ENCODE measurements at places on chromosomes 11 and 22.
A peak's percentile ranks its signal among the peaks of the same experiment; 100 is the strongest.

DNA sequence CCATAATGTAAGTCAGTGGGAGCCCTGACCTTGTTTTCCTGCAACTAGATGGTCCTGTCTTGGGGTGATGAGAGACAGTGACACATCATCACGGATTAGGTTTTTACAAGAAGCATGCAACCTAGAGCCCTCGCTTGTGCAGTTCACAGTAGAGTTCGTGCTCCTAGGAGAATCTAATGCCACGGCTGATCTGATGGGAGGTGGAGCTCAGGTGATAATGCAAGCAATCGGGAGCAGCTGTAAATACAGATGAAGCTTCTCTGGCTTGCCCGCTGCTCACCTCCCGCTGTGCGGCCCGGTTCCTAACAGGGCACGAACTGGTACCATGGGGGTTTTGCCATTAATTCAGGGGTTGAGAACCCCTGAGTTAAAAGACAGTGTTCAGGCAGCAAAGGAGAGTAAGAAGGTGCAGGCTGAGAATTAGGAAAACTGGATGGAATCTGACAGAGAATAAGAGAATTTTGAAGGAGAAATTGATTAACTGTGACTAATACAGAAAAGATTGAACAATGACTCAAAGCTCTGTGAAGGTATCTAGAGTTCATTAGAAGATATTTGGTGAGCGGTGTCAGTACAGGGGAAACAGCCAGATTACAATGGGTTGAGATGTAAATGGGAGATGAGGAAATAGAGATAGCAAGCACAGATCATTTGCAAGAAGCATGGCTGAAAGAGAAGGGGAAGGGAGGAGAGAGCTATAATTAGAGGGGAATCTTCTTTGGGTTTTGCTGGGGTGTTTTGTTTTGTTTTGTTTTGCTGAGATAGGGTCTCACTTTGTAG, 21.0 kb downstream of the WEE1 start:
- no peak overlapping the region for H3K4me3 ChIP-seq
- no peak for DNase-seq
- peaks cover 12% of the 10 kb centered on the region for H3K4me1 ChIP-seq
- peak overlapping the region; percentile 27 for H3K27ac ChIP-seq
- H3K27me3 ChIP-seq: no peaks in the 10 kb centered on the region

GRCh38 chr11:66020618-66021357, 5.5 kb downstream of the CATSPER1 start:
- no peaks in the 10 kb centered on the region for H3K4me1 ChIP-seq
- H3K27me3 ChIP-seq: 0 out of 2 replicates have a peak, but pooled peaks cover 10% of the 10 kb centered on the region
- no peak for DNase-seq
- H3K4me3 ChIP-seq: no peak overlapping the region
- no peak overlapping the region for H3K27ac ChIP-seq

- no peak for DNase-seq
- H3K27ac ChIP-seq: no peak overlapping the region
- no peaks in the 10 kb centered on the region for H3K4me1 ChIP-seq
These were observed 1398.2 kb downstream of the LRRC4C start for GRCh38 chr11:40061221-40061620.

DNA sequence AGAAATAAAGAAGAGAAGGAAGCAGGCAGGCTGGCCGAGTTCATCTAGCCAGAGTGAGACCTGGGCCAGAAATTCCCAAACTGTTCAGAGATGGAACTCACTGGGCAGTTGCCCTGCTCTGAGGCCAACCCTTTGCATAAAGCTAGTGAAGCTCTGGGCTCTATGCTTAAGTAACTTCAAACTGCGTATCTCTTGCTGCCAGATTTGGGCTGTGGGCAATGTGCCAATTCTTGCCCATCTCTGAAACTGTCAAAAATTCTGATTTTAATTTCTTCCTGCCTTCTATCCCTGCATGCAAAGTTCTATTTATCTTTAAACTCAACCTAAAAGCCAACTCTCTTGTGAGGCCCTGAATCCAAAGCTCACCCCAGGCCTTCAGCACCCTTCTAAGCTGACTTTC, 36.2 kb upstream of the HEPHL1 start:
- H3K36me3 ChIP-seq: no peaks in the 10 kb centered on the region
- H3K4me3 ChIP-seq: no peak overlapping the region
- no peak overlapping the region for H3K27ac ChIP-seq
- DNase-seq: no peak
- no peaks in the 10 kb centered on the region for H3K4me1 ChIP-seq
- H3K27me3 ChIP-seq: no peaks in the 10 kb centered on the region

GRCh38 chr11:87675993-87676392, 499.2 kb downstream of the RAB38 start:
- H3K27me3 ChIP-seq: no peaks in the 10 kb centered on the region
- DNase-seq: no peak
- H3K27ac ChIP-seq: no peak overlapping the region
- no peaks in the 10 kb centered on the region for H3K36me3 ChIP-seq

GRCh38 chr11:2767801-2768200, 68.0 kb upstream of the KCNQ1OT1 start:
- H3K4me1 ChIP-seq: no peaks in the 10 kb centered on the region
- DNase-seq: no peak
- H3K27ac ChIP-seq: no peak overlapping the region
- H3K27me3 ChIP-seq: peaks cover 58% of the 10 kb centered on the region
- H3K4me3 ChIP-seq: no peak overlapping the region
- no peaks in the 10 kb centered on the region for H3K36me3 ChIP-seq

- no peaks in the 10 kb centered on the region for H3K27me3 ChIP-seq
- H3K36me3 ChIP-seq: no peaks in the 10 kb centered on the region
- H3K4me1 ChIP-seq: peaks cover 12% of the 10 kb centered on the region
- no peak for DNase-seq
- H3K4me3 ChIP-seq: no peak overlapping the region
- no peak overlapping the region for H3K27ac ChIP-seq
These were observed 98.3 kb downstream of the TYR start for GRCh38 chr11:89275966-89276365.

- no peaks in the 10 kb centered on the region for H3K4me1 ChIP-seq
- DNase-seq: no peak
- no peak overlapping the region for H3K27ac ChIP-seq
- H3K4me3 ChIP-seq: no peak overlapping the region
These were observed 57.8 kb upstream of the PSMA1 start for GRCh38 chr11:14577835-14578529.

- no peaks in the 10 kb centered on the region for H3K27me3 ChIP-seq
- H3K4me1 ChIP-seq: peaks cover 14% of the 10 kb centered on the region
- 0 out of 2 replicates have a peak, but pooled peaks cover 5% of the 10 kb centered on the region for H3K36me3 ChIP-seq
- DNase-seq: no peak
These were observed 7.5 kb upstream of the NLRP6 start for GRCh38 chr11:270451-271318.
